ENCODE measurements at places on chromosomes 4 and X.

- DNase-seq, result peak; percentile 28
Observed at GRCh38 chrX:71541210-71542022, 8.5 kb downstream of the OGT start.

DNA sequence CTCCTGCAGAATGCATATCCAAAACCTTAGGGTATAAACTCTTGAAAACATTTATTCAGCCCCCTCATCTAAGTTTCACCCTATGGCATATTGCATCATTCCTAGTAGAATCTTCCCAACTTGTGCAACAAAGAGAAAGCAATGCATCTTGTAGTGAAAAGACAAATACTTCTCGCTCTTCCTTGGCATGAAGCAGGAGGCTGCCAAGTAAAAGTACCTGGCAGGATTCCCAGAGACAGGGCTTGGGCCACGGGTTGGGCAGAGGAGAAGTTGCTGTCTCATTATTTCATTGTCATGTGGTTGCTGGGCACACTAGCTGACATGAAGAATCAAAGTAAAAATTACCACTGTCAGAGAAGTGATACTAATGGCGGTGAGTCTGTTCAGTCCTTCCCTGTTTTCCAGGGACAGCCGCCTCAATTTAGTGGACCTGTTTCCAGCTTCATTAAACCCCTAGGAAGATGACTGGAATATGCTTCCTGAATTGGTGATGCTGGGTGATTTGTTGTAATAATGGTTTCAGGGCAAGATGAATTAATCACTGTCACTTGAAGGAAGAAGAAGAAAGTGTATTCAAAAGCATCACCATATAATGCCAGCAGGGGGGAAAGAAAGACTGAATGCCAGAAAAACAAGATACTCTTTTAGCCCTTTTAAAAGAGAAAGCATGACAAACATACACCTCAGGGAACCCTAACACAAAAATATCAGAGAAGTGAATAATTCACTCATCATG, 380.5 kb upstream of the IGFBP7 start:
- DNase-seq, result peak; percentile 16

DNA sequence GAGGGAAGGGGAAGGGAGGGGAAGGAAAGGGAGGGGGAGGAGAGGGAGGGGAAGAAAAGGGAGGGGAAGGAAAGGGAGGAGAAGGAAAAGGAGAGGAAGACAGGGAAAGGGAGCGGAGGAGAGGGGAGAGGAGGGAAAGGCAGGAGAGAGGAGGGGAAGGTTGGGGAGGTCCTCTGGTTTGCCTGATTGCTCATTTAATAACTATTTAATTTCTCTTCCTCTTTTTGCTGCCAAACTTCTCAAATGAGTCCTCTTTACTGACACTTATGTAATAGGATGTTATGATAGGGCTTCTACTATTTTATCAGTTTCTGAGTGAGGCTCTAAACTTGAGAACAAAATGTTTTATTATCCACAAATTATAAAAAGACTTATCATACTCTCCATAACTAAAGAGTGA, 35.4 kb upstream of the PPA2 start:
- no peak for DNase-seq

- DNase-seq, result peak; percentile 34
Observed at GRCh38 chrX:3950373-3950772, 236.9 kb upstream of the PRKX start.

DNA sequence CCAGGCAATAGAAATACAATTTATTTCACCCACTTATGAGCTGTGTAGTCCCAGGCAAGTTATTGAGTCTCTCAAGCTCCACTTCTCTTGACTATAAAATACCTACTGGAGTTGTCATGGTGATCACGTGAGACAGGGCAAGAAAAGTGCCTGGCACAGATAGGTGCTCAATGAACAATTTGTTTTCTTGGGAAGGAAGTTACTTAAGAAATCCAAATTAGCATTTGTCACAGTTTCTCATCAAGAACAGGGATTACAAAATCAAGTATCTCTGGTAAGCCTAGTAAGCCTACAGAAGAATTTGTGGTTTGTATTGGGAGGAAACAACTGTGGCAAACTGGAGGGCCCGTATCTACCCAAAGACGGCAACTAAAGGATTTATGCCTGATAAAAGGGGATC, 37.5 kb upstream of the RASGEF1B start:
- no peak for DNase-seq

DNA sequence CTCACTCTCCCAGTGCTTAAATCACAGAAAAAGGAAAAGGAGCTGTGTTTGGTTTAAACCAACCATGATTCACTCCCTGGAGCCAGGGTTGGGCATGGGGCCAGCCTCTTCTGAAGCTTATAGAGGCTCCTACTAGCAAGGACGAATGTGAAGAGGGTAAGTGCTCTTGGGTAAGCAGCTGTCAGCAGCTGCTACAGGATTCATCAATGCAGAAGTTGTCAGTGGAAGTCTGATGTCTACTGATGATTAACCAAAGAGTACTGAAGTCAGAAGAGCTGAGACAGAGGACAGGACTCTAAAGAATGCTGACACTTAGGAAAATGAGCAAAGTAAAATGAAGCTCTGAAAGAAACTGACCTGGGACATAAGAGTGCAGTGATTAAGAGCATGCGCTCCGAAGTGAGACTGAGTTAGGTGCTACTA, 32.7 kb upstream of the JADE1 start:
- peak; percentile 99 for DNase-seq

DNA sequence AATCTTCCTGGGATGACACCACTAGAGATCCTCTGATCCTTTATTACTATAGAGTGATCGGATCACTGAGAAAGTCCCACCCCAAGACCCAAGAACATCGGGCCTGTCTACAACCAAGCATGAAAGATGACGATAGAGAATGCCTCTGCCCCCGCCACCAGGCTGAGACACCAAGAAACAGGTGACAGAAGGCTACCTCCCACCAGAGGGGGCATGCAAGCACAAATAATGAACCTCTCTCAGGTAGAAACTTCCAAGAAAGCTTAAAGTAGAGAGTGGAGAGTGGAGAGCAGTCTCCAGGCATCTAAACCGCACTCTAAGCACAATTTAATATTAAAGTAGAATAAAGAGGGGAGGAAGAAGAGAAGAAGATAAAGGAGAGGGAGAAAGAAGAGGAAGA, 402.6 kb downstream of the INPP4B start:
- DNase-seq, result no peak

DNA sequence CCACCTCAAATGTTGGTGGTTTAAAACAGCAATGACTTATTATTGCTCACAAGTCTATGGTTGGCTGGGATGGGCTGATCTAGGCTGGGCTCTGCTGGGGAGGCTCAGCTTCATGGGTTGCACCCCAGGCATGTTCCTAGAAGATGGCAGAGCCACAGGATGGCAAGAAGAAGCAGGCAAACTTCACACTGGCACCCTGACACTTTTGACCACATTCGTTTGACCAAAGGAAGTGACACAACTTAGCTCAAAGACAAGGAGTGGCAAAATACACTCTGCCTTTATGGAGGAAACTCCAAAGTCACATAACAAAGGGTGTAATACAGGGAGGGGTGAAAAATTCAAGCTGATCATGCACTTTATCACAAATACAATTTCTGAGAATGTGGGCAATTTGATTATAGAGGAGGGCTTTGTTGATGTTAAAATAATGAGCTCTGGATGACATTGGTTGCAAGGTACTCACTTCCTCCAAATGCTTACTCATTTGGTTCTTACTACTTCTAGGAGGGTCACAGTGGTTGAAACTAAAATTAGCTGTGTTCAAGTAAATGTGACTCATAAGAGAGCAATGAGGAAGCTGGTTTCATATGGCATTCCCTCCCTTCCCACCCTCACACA, 249.2 kb upstream of the RPS6KA3 start:
- DNase-seq, result peak; percentile 89

DNA sequence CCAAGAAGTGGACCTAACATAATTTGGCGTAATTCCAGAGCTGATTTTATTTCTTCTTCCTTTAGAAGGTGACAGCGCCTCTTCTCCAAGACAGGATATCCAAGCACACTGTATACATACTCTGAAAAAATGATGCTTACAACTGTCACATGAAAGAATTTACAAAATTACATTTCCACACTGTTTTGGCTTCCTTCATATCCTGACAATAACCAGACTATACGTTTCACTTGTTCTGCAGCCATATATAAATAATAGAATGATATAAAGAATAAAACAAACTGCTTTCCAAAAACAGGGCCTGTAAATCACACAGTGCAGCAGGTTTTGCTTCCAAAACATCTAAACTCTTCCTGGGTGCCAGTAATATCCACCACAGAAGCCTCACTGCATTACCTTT, 141.6 kb downstream of the FBXO8 start:
- DNase-seq, result no peak

DNA sequence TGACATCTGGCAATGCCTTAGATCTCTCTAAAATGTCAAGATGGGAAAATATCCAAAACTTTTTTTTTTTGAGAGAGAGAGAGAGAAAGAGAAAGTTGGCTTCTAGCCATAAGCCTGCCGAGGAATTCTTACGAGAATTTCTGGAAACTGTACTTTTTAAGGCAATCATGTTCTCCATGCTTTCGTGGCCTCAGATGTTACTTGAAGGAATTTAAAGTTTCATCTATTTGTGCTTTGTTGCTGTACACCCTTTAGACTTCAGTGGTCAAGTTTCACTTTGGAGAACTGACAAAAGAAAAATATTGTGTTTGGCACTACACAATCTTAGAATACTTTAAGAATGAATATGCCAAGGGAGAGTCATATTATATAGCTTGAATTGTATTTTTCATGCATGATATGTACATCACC, 53.9 kb downstream of the FAT4 start:
- DNase-seq, result no peak

GRCh38 chr4:173934933-173935620, 348.4 kb downstream of the FBXO8 start:
- DNase-seq, result no peak

DNA sequence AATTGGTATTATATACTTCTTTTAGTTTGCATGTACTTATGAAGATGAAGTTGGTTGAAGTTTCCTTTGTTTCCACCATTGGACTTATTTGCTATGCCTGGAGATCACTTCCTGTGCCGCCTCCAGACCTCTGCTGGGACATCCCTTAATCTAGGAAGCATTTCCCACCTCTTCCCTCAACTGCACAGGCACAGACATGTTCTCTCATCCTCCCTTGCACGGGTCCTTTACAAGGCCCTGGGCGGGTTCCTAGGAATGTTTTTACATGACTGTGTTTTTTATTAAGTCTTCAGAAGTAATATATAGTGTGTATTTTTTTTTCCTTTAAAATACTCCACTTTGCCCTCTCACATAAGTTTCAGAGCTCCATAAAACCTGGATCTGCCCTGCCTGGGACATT, 51.0 kb downstream of the TMEM131L start:
- DNase-seq, result no peak

DNA sequence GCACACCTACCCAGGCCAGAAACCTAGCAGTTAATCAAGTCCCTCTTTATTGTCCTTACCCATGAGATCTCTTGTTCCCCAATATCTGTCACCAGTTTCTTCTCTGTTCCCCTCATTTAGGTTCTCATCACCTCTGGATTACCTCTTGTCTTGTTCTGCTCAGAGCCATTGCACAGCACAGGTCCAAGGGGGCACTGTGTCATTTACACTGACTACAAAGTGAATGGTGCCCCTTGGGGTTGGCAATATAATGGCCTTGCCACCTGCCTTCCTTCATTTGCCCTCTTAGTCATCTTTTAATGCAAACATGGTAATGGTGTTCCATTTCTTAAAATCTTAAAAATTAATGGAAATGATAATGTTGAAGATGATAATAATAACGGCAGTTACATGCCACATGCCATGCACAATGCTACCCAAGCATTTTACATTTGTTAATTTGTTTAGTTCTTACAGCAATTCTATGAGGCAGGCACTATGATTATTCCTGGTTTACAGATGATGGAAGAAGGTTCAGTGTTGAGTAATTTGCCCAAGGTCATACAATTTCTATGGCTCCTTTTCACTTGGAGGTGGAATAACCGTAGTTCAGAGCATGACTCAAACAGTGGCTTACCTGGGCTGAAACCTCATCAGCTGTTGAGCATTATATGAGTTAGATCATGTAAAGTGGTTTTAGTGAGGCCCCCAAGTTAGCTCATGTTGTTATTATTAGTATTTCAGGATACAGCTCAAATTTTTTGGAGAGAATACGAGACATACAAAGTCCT, 117.9 kb downstream of the RASL11B start:
- no peak for DNase-seq

DNA sequence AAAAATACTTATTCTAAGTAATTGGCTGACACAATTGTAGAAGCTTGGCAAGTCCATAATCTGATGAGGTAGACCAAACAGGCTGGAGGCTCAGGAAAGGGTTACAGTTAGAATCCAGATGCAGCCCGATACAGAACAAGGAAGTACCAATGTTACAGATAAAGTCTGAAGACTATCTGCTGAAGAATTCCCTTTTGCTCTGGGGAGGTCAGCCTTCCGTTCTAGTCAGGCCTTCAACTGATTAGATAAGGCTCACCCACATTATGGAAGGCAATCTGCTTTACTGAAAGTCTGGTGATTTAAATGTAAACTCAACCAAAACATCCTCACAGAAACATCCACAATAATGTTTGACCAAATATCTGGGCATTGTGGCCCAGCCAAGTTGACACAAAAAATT, 7.4 kb upstream of the DYNLT3 start:
- DNase-seq, result no peak

GRCh38 chr4:105277702-105278101, 131.0 kb downstream of the TET2 start:
- DNase-seq, result no peak

- DNase-seq, result no peak
Observed at GRCh38 chrX:96687776-96688175, 3.1 kb downstream of the DIAPH2 start.

- DNase-seq, result no peak
Observed at GRCh38 chr4:1405254-1405635, 997 bp downstream of the NKX1-1 start.

GRCh38 chr4:143296397-143297067, 40.1 kb upstream of the GAB1 start:
- no peak for DNase-seq

DNA sequence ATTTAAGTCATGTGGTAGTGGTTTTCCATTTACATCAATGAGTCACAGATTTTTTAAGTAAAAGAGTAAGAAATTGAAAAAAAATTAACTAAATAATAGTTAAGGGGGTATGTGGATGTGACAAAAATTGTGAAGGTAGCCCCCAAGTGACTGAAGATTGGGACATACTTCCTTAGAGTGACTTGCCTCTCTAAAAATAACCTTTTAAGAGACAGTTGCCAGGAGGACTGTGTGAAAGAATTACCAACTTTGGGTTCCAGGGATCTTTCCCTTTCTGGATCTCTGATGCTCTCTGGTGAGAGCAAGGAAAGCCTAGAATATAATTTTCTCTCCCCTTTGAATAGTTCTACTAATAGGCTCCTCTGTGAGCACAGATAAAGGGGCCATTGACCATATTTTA, 42.7 kb downstream of the NHSL2 start:
- DNase-seq, result no peak

DNA sequence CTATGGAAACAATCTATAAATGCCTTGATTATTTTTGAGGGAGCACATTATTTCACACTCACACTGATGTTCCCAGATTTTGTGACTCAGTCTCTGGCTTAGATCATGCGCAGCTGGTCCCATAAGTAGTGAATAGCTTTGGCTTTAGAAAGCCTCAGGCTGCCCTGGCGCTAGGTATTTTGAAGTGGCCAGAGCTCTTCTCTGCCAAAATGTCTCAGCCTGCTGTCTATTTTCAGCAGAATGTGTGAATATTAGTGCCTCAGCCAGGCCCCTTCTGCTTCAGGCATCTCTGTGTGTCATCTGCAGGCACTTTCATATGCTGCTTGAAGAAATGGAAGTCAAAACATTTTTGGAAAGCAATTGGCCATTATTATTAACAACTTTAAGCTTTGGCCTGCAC, 931.0 kb upstream of the INTU start:
- DNase-seq, result no peak

GRCh38 chr4:73721435-73721834, 18.9 kb upstream of the CXCL8 start:
- peak; percentile 40 for DNase-seq

All from RCC 7860 (cell line).